Stromal cell of bone marrow (primary cell): ENCODE measurements at places on chromosomes 2 and 18.

DNA sequence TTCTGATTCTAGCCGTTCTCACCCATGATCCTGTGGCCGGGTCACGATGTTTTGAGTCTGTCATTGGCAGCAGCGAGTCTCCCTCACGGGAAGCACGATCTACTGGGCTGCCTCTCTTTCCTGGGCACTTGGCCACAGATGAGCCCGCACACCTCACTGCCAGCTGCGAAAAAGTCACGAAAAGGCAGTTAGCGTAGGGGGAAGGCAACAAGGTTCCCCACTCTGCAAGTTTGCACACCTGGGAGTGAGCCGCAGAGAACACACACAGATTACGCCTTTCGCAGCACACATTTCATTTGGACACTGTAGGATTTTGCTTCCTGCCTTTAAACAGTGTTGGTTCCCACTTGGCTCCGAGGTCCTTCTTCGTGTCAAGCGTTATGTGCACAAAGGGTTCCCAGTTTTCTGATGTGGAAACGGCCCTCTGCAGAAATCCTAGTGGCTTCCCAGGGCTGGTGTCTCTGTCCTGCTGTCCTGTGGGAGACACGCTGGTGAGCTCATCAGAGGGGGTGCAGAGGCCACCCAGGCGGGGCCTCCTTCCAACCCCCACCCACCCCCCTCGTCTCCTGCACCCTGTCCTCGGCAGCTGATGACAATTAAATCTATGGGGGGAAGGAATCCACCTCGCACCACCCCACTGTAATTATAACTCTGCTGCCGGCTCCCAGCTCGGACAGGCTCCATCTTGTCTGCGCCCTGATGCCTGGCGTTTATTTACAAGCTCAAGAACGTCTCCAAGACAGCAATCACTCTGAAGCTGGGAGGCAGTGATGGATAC is 157.3 kb upstream of the SALL3 start:
- no peak for DNase-seq

- no peak for DNase-seq
Measured at GRCh38 chr2:99948010-99948409, 194.4 kb downstream of the AFF3 start.

DNA sequence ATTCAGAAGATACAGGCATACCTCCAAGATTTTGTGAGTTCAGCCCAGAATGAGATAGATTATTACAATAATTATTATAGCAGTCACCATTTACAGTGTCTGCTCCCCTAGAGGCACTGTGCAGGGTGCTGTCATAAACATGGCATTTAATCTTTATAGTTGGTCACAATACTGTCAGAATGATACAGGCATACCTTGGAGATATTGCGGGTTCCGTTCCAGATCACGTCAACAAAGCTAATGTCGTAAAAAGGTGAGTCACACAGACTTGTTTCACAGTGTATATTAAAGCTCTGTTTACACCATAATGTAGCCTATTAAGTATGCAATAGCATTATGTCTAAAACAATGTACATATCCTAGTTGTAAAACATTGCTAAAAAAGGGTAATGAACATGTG is 45.6 kb downstream of the ZRANB3 start:
- DNase-seq = no peak

GRCh38 chr2:216083464-216084281 is 2.0 kb downstream of the TMEM169 start:
- DNase-seq = no peak

GRCh38 chr2:226738821-226739544 is 60.6 kb downstream of the IRS1 start:
- no peak for DNase-seq

GRCh38 chr18:76252880-76253279 is 242.2 kb downstream of the ZNF516 start:
- DNase-seq = no peak

- DNase-seq = no peak
Measured at GRCh38 chr2:239870276-239870675, 154.9 kb downstream of the NDUFA10 start.

GRCh38 chr2:180776921-180777320 is 203.5 kb upstream of the UBE2E3 start:
- no peak for DNase-seq

DNA sequence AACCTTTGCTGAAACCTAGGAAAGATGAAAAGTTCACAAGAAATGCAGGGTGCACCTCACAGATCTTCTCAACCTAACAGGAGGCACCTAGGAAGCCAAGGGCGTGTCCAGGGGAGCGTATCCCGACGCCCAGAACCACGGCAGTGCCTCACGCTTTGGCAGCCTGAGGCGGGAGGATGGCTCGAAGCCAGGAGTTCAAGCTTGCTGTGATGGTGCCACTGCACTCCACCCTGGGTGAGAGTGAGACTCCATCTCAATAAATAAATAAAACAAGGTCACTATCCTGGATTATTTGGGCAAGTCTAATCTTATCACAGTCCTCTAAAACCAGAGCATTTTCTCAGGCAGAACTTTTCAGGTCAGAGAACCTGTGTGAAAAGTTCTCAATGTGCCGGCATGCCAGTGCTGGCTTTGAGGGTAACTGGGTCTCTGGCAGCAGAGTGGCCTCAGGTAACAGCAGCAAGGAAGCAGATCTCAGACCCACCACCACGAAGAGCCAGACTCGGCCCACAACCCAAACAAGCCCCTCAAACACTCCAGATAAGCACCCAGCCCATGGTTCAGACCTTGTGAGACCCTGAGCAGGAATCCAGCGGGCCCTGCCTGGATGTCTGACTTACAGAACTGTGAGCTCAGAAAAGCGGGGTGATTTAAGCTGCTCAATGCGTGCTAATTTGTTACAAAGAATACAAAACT is 11.7 kb downstream of the HSBP1L1 start:
- DNase-seq = no peak

DNA sequence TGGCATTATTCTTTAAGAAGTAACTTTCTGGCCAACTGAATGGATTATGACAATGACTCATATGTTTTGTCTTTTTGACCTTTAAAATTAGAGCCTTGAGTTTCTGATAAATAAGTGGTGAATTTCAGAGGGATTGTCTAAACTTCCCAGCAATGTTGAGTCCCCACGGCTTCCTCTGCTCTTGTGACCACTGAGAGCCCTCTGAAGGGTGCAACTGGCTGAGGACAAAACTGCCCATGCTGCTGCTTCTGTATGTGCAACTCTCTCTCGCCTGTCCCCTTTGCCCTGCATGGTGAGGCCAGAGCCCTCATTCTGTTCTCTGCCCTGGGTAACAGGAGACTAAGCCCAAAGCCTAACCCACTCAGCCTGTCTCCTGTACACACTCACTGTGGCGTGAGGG is 52.7 kb upstream of the SLC14A1 start:
- DNase-seq = no peak

DNA sequence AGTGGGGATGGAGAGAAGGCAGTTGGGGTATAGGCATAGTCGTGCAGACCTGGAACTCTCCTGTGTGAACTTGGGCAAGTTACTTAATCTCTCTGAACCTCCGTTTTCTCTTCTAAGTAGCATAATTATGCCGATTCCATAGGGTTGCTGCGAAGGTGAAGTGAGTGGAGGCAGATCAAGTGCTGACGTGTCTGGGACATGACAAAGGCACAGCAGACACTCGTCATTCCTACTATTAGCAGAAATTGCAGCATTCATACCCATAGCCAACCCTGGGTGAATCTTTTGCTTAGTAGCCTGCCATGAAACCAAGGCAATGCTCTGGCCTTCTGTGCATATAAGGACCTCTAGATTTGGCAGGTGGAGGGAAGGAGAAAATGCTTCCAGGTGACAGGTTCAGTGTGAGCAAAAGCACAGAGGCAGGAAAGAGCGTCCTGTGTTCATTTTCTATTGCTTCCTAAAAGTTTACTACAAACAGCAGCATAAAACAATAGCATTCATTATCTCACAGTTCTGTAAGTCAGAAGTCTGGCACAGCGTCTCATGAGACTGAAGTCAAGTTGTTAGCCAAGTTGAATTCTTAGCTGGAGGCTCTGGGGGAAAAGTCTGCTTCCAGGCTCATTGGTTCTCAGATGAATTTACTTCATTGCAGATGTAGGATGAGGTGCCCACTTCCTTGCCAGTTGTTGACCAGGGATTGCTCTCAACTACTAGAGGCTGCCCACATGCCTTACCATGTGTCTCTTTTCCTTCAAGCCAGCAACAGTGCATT is 77.8 kb downstream of the CTIF start:
- no peak for DNase-seq

GRCh38 chr18:36761186-36761698 is 67.6 kb downstream of the TPGS2 start:
- DNase-seq = no peak

- DNase-seq = no peak
Measured at GRCh38 chr2:63506320-63506719, 82.0 kb downstream of the WDPCP start.
